ENCODE measurements at places on chromosomes 7 and 10.

DNA sequence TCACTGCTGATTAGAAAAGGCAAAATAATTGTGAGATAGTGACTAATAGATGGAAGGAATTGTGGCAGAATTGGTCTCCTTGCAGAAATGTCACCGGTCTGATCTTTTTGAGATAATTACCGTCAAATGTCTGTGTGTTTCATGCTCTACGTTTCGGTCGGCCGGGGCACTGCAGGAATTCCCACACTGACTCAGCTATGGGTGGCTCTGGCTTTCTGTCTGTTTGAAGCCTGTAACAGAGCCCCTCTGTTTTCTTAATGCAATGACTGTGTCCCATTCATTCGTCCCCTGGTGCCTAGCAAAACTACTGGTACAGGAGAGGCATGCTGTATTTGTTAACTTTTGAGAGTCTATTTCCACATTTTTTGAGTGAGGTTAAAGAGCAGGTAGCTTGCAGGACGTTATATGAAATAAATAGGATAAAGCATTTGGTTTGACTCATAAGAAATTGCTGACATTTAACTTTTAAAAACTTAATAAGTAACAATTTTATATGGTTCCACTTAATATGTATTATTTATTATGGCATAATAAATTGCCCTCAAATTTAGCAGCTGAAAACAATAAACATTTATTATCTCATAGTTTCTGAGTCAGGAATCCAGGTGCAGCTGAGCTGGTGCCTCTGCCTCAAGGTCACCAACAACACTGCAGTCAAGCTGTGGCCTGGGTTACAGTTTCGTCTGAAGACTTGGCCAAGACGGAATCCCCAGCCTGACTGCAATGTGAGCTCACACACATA, 53.3 kb upstream of the CTBP2 start:
- no peak for DNase-seq

DNA sequence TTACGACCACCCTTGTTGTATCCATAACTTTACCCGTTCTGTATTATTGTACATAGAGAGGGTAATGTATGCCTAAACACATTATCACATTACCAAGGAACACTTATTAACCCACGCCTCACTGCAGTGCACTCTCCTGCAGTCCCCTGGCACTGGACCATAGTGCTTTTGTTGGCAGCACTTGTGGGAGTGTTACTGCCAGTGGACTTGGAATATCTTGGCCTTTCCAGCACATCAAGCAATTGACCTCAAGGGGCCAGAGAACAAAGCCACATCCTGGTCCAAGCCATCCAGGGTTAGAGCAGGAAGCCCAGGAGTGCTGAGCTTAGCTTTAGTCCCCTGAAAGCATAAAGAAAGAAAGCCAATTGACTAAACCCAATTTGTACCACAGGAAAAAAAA, 304.2 kb downstream of the PCDH15 start:
- DNase-seq, result no peak

GRCh38 chr10:52900593-52900992, 128.0 kb upstream of the MBL2 start:
- DNase-seq, result no peak

- no peak for DNase-seq
These were observed 24.9 kb upstream of the CHST3 start for GRCh38 chr10:71939304-71939703.

- no peak for DNase-seq
These were observed 332.0 kb downstream of the NXPH1 start for GRCh38 chr7:8765374-8765773.

- DNase-seq, result no peak
These were observed 168.4 kb downstream of the CACNB2 start for GRCh38 chr10:18308600-18308999.

GRCh38 chr10:114915294-114915693, 22.7 kb upstream of the TRUB1 start:
- DNase-seq, result no peak

DNA sequence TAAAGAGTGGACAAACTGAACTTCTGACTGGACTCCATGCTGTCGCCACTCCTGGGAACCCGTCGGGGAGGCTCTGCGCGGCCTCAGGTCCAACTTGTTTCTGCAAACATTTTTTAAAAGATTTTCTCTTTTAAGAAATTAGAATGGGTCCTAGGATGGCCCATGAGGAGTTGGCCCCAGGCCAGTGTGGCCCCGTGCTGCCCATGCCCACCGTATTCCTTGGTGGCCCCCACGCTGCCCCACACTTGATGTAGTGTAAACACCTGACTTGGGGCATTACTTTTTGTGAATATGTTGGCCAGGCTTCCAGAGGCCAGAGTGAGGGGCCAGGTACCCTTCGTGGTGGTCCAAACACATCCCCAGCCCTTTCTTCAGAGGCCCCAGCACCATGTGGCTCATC, 19.3 kb downstream of the ZNF316 start:
- DNase-seq, result no peak

DNA sequence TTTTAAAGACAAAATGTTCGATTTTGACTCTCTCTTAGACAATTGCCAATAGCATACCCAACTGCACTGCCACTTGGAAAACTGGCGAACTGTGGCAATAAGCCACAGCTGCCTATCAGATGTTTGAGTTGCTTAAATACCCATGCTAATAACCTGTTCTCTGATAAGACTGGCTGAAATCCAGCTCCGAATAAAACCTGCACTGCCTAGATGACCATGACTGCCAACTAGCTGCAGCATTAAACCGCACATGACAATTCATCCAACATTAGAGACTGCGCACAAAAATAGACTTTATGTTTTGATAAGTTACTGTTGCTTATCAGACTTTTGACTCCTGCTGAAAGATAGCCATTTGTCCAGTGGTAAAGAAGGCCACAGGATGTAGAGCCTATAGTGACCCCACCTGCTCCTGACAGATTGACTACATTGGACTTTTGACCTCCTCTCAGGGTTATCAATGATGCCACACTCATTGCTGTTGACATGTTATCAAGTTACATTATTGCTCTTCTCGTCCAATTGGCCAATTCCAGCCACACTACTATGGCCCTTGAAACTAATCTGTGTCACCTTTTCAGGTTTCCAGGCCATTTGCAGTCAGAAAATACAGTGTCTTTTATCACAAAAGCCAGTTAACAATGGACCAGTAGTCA, 299.0 kb downstream of the HGF start:
- DNase-seq, result no peak

GRCh38 chr7:52715701-52716100, 319.7 kb upstream of the POM121L12 start:
- no peak for DNase-seq

GRCh38 chr10:121680879-121681655, 82.8 kb upstream of the FGFR2 start:
- DNase-seq, result no peak

DNA sequence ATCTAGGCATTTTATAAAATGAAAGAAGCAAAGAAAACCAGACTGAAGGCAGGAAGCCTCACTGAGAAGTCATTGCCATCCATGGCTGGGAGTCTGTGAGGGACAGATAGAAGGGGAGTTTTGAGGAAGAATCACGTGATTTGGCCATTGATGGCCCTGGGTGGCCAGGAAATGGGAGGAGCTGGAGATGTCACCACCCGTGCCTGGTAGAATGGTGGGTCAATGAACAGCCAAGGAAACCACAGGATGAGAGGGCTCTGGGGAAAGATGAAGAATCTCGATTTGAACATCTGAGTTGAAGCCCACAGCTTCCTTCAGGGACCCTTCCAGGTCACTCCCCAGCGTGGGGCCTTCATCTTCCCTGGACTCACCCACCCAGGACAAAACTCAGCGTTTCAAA, 103.3 kb upstream of the CHST15 start:
- DNase-seq, result peak; percentile 8

DNA sequence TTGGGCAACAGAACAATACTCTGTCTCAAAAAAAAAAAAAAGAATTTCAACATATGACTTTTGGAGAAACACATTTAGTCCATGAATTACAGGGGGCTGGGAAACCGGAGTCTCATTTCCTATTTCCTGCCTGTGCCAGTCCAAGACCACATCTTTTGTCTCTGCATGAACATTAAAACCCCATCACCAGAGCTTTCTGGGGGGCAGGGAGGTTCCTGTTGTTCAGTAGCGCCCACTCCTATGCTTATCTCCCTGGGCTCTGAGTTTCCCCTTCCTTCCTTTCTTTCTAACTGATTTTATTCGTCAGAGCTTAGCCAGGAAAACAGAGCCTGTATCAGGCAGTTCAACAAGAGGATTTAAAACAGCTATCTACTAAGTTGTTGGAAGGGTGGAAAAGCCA, 119.3 kb downstream of the CALN1 start:
- DNase-seq, result peak; percentile 88

GRCh38 chr10:97861097-97861750, 11.6 kb downstream of the GOLGA7B start:
- no peak for DNase-seq

- no peak for DNase-seq
These were observed 608.5 kb upstream of the GALNT17 start for GRCh38 chr7:70523249-70523988.

- no peak for DNase-seq
These were observed 344.2 kb upstream of the GALNT17 start for GRCh38 chr7:70787771-70788170.

GRCh38 chr10:20354166-20354565, 537.9 kb downstream of the PLXDC2 start:
- DNase-seq, result no peak

GRCh38 chr7:158001621-158002320, 585.9 kb downstream of the PTPRN2 start:
- DNase-seq, result no peak

- peak; percentile 71 for DNase-seq
These were observed 982 bp downstream of the IDI1 start for GRCh38 chr10:1047937-1048336.

DNA sequence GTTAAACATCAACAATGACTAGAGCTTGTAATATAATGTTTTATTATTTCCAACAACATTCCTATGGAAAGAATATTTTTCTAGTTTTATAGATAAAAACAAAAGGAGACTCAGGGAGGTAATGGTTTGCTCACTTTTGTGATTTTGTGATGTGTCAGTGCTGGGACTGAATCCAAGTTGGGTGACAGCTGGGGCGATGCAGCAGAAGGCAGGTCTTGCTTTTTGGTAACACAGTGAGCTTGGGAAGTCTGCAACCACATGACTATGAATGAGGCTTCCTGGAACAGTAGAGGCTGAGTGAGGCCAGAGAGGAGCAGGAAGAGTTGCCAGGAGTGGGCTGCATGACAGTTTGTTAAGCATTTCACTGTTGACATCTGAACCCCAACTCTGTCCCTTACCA, 4.9 kb upstream of the YKT6 start:
- no peak for DNase-seq

Measured in hematopoietic multipotent progenitor cell treated with erythropoietin and hydrocortisone succinate and interleukin-3 and kit ligand, for 4 days (in vitro differentiated cells).